ENCODE measurements at places on chromosomes 12 and 14. TPM values are rescaled to one million over a fixed set of nuclear protein-coding genes. Genes with fewer than 3 reads are reported as not detected.

KIF21A gene
- 24.8 TPM for total RNA-seq

DNA sequence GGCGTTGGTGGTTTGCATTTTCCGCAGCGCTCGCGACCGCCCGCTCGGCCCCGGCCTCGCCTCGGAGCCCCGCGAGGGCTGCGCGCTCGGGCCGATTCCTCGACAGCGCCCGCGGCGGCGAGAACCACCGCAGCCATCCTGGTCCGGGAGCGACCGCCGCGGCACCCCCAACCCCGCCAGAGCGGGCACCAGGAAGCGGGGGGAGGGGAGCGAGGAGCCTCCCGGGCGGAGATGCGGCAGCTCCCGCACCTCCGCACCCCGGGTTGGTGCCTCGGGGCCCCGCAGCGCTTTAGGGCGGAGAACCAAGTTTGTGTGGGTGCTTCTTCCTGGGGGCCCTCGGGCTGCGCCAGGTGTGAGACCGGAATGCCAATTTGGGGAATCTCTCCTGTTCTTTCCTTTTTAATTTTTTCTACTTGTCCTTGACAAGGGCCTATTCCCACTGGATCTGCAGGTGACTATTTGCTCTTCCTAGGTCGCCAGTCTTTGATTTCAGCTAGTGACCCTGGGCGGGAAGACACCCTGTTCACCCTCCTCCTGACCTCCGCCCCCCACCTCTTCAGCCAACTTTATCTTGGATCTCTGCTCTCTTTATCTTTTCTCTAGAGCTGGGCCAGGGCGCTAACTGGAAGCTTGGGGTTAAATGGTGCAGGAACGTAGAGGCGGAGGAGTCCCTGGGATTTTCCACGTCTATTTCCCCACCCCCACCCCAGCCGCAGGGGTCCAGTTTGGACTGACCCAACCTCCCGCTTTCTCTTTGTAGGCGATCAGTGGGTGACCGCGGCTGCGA lies at the start of gene SOCS2:
Gene SOCS2 (plus strand): TSS at position 751 of the 787 bp plus-strand sequence. CDS start 223 bp downstream, outside the sequence.
- DNase-seq: peak; percentile 54

GLTP gene
- 24.5 TPM for total RNA-seq

GPR135 gene
- 1.1 TPM for total RNA-seq

ASIC1 gene
- 5.8 TPM for total RNA-seq

IL25 gene
- total RNA-seq: not detected

All from activated T-cell treated with anti-CD3 and anti-CD28 coated beads, Interleukin-2, amount 50 U/mL, for 72 hours (primary cell).